Pancreas (tissue), 10 donors: ENCODE measurements at places on chromosomes 6 and 20.
A peak's percentile ranks its signal among the peaks of the same experiment; 100 is the strongest.

GRCh38 chr6:28776269-28777146 is 147.3 kb downstream of the TRIM27 start:
- DNase-seq, result no peak

- DNase-seq, result peak; percentile 60
Measured at GRCh38 chr6:17580518-17581048, 19.5 kb upstream of the FAM8A1 start.

DNA sequence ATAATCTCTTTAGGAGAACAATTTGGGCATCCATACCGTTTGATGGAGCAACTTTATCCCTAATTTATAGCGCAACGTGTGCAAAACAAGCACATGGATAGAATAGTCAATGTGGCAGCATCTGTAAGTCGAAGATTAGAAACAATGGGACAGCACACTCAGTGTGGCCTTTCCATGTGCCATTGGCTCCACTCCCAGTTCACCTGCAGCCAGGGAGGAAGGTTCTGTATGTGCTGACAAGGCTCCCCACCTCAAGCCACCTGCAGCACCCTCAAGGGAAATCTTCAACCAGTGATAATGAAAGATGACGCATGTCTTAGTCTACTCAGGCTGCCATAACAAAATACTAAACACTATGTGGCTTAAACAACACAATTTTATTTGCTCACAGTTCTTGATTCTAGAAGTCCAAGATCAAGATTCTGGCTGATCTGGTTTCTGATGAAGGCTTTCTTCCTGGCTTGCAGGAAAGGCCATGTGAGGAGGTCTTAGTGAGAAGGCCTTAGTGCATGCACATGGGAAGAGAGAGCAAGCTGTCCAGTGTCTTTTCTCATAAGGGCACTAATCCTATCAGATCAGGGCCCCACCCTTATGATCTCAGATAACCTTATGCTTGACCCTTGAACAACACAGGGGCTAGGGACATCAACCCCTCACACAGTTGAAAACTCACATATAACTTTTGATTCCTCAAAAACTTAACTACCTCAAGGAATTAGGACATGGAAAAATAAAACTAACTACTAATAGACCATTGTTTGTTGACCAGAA is 34.9 kb upstream of the SHLD1 start:
- no peak for DNase-seq

DNA sequence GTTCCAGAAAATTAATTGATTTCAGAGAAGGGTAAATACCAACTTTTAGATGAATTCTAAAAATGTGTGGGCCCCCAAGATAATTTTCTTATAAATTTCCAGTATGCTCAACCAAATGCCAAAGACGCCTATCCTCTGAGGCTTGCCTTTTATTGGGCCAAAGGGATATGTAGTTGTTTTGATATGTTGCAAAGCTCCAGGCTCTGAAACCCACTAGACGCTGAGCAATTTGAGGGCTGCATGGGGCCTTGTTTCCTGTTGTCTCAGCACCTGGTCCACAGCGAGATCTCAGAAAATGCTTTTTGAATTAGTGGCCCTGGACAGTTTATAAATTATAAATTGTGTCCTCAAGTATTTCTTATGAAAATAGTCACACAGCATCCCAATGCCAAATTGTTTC is 397.2 kb downstream of the SAMD5 start:
- DNase-seq, result no peak

DNA sequence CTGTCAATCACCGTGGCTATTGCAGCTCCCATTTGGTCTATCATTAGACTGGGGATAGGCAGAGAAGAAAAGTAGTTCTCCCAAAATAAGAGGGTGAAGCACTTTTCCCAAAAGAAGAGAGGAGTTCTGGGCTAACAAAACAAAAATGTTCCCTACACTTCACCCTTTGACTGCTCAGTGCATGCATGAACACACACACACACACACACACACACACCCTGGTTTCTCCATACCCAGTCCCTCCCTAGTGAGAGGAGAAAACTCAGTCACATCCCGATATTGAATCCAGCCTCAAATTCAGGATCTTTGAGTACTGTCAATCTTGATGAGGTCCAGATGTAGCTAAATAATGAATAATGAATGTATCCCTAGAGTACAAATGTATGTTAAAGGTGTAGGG is 4.6 kb upstream of the TBPL1 start:
- DNase-seq, result no peak

DNA sequence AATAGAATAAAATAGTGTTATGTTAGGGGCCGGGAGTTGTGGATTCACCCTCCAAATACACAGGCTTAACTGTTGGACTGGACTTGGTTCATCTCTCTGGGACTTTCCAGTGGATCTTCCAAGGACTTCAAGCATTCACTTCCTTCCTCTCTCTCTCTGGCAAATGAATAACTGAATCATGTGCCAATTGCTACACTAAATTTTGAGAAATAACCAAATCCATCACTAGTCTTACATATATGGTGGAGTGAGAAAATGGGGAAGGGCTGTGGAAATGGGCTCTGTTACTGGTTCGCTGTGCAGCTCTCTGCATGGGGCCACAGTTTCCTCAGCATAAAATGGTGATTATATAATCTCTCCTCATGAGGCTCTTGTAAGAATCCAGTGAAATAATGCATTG is 6.8 kb upstream of the KIAA1755 start:
- no peak for DNase-seq

GRCh38 chr6:139364302-139364981 is 10.0 kb downstream of the CITED2 start:
- DNase-seq, result no peak

DNA sequence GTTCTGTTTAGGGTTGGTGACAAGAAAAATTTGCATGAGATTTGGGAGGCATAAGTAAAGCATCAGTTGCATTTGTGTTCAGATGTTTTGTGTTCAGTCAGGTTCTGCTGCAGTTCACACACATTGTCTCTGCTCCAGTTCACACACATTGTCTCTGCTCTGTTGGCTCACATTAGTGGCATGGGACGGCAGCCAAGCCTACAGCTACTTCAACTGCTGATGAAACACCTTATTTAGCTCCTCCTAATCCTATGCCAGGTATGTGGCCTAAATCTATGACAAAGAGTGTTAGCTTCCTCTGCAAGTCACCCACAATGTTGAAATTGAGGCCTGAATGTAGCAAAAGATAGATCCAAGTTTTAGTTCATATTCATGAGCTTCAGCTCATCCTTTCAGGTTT is 278.1 kb upstream of the SYNCRIP start:
- peak; percentile 64 for DNase-seq

DNA sequence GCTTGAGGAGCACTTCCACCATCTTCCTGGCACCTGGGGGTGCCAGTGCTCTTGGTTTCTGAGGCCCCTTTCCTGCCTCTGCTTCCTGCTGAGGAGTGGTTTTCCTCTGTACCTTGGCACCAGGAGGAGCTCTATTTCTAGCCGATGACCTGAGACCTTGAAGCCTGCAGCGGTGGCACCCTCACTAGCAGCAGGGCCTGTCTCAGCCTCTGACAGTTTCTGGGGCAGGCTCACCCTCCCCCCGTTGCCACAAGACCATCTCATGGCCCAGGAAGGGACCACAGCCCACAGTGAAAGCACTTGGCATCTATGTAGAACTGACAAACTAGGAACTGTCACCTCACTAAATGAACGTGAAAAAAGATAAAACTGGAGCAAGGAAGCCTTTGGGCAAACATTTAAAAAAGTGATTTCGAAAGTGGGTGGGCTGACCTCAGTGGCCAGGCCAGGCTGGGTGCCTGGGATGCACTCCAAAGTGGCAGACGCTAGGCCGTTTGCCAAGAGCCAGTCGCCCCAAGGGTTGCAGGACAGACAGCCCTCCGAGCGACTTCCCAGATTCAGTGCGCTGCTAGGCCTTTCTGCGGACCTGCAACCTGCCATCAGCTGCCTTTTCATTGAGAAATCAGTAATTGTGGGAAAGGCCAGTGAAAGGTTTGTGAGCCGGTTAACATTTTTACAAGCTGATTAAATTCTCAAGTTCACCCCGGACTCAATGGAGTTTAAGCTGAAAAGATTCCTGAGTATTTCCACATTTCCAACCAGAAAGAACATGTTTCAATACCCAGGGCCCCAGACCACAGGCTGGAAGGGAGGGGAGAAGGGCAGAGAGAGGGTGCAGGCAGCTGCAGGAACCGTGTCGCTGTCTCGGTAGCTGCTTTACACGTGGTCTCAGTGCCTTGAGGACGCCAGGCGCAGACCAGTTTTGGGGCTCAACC is 303.7 kb downstream of the ESR1 start:
- no peak for DNase-seq

GRCh38 chr6:25008707-25009392 is 73.1 kb upstream of the RIPOR2 start:
- DNase-seq, result no peak
